ENCODE measurements at places on chromosomes 3 and 15.

DNA sequence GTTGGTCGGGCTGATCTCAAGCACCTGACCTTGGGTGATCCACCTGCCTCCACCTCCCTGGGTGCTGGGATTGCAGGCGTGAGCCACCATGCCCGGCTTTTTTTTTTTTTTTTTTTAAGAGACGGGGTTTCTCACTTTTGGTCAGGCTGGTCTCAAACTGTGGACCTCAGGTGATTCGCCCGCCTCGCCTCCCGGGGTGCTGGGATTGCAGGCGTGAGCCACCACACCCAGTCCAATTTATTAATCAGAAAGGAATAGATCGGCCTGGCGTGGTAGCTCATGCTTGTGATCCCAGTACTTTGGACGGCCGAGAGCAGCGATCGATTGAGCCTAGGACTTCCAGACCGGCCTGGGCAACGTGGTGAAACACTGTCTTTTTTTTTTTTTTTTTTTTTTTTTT, 13.9 kb upstream of the GOLGA8M start:
- DNase-seq: no peak

DNA sequence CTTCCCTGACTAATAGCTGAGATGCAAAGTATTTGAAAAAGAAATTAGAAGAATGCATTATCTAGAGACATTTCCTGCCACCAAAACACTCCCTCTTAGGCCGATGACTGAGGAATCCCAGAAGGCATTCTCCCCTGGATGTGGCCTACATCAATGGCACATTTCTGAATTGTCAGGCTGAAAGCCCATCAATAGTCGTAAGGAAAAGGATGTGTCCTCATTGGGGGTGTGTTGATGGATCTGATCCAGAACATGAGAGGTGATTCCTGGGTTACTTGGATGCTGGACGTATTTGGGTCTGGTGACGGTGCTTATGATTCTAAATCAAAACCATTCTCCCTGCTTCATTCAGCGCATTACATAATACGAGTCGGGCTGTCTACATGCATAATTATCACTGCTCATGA, 216.9 kb upstream of the CDIN1 start:
- no peak for DNase-seq

- no peak for DNase-seq
Observed at GRCh38 chr15:59300618-59301139, 72.0 kb downstream of the MYO1E start.

GRCh38 chr3:99319450-99319849, 318.9 kb upstream of the COL8A1 start:
- DNase-seq: no peak

All from MV-4-11 (cell line).